ENCODE measurements at places on chromosomes 3 and 15. TPM values are rescaled to one million over a fixed set of nuclear protein-coding genes. Genes with fewer than 3 reads are reported as not detected.

- no peaks in the 10 kb centered on the region for H3K36me3 ChIP-seq
- peak overlapping the region; percentile 60 for H3K4me3 ChIP-seq
- H3K27ac ChIP-seq = peak overlapping the region; percentile 73
- H3K4me1 ChIP-seq = peaks cover 4% of the 10 kb centered on the region
- DNase-seq = peak; percentile 44
- H3K27me3 ChIP-seq = no peaks in the 10 kb centered on the region
These were observed 25.9 kb downstream of the MELTF start for GRCh38 chr3:197003461-197004385.

- DNase-seq = no peak
- H3K27ac ChIP-seq = no peak overlapping the region
- H3K4me1 ChIP-seq = peaks cover 10% of the 10 kb centered on the region
- no peaks in the 10 kb centered on the region for H3K36me3 ChIP-seq
- peaks cover 52% of the 10 kb centered on the region for H3K27me3 ChIP-seq
- H3K4me3 ChIP-seq = peak overlapping the region; percentile 31
These were observed 81.0 kb upstream of the BNC1 start for GRCh38 chr15:83365370-83365938.

DNA sequence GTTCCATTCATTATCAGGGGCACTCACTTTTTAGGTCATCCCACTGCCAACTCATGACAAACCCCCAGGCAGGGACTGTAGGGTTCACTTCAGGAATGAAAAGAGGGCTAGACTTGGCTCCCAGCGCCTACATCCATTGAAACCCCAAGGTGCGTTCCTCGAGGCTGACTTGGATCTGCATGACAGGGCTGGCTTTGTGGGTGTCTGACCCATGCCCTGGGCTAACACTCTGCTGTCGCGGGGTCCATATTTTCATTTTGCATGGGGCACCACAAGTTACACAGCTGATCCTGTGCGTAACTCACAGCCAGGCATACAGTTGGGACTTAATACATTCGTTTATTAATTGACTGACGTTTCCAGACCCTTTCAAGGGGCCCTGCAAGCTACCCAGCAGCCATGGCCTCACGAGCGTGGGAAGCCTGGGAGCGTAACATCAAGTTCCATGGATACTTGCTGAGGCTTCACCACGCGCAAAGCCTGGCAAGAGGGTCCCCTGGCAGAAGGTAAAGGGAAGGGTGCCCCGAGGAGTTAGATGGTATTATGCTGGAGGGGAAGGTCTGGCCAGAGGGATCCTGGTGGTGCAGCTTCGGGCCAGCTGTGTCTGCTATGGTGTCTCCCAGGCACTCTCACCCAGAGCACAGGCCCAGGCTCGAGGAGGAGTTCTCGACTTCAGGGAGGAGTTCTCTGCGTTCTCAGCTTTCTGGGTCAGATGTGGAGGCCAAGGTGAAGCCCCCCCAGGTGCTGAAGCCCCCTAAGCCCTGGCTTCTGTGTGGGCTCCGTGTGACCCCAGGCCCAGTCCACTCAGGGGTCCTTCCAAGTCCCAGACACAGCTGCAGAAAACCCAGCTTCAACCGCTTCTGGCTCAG, 85.4 kb downstream of the ADAMTS17 start:
- DNase-seq = peak; percentile 18
- no peaks in the 10 kb centered on the region for H3K36me3 ChIP-seq
- H3K27ac ChIP-seq = no peak overlapping the region
- no peaks in the 10 kb centered on the region for H3K4me1 ChIP-seq

DNA sequence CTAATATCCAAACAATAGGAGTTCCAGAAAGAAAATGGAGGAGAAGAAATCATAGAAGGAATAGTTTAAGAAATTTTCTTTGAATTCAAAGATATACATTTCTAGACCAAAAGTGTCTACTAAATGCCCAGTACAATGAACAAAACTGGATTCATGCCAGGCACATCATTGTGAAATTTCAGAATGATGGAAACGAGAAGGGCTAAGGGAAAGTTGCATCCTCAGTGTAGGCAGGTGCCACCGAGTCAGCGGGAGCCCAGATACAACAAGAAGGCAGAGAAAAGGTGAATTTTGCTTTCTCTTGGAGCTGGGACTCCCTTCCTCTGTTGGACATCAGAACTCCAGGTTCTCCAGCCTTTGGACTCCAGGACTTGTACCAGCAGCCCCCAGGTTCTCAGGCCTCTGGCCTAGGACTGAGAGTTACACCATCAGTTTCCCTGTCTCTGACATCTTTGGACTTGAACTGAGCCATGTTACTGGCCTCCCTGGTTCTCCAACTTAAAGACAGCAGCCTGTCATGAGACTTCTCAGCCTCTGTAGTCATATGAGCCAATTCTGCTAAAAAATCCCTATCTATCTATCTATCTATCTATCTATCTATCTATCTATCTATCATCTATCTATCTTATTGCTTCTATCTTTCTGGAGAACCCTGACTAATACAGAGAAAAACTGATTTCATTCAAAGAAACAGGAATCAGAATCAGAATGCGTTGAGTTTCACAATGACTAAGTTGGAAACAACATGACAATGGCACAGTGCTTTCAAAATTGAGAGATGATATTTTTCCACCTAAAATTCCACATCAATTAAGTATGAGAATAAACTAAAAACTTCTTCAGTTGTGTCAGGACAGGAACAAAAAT, 207.7 kb downstream of the FAM43A start:
- no peak overlapping the region for H3K4me3 ChIP-seq
- H3K36me3 ChIP-seq = no peaks in the 10 kb centered on the region
- H3K27me3 ChIP-seq = no peaks in the 10 kb centered on the region
- no peaks in the 10 kb centered on the region for H3K4me1 ChIP-seq

DNA sequence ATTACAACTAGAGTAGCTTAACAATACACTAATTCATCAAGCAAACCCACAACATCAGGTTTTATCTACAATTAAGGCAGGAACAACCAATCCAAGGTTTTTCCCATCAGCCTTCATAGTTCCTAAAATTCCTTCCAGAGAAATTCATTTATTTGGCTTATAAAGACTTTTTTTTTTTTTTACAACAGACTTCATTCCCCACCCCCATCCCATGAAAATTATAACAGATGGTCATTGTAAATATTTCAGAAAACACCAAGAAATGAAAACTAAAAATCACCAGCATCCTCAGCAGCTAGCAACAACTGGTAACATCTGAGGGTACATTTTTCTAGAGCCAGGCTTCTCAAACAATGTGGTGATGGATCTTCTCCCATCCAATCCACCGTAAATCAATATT, 11.0 kb downstream of the SH3BP5 start:
- H3K4me1 ChIP-seq = peaks cover 30% of the 10 kb centered on the region
- no peaks in the 10 kb centered on the region for H3K27me3 ChIP-seq
- no peak overlapping the region for H3K4me3 ChIP-seq

GRCh38 chr3:127697551-127698240, 24.9 kb downstream of the ABTB1 start:
- H3K4me1 ChIP-seq = peaks cover 72% of the 10 kb centered on the region
- peak overlapping the region; percentile 90 for H3K27ac ChIP-seq
- H3K4me3 ChIP-seq = peak overlapping the region; percentile 36
- DNase-seq = peak; percentile 80

GRCh38 chr15:101048581-101049030, 129.4 kb downstream of the LRRK1 start:
- no peak for DNase-seq
- no peaks in the 10 kb centered on the region for H3K4me1 ChIP-seq
- H3K36me3 ChIP-seq = peaks cover 79% of the 10 kb centered on the region
- no peaks in the 10 kb centered on the region for H3K27me3 ChIP-seq
- H3K27ac ChIP-seq = no peak overlapping the region
- no peak overlapping the region for H3K4me3 ChIP-seq

DNA sequence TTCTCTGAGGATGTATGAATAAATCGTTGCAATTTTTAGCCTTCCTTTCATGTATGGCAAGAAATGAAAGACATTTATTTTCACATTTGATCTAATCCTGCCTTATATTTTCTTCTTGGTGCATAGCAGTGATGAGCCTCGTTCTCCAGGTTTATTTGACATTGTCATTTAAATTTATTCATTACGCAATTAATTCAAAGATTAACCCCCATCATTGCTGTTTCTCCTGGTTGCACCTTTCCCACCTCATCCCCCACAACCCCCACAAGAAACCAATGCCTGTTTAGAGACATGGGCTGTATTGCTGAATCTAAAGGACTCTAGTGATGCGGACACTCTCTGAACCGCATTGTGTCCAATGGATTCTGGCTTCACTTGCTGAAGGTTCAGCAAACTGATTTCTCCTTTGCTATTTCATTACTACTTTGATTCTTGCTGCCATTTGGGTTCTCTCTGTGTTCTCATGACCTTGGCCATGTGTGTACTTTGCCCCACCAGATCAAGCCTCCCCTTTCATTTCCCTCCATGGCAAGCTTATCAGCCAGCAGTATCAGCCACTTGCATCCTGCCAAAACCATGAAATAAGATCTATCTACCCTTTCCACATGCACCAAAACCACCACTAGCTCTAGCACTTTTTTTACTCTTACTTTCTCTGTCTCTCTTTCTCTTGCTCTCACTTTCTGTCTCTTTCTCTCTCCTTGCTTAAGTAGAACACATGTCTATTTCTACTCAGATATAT, 382.7 kb downstream of the GBE1 start:
- H3K36me3 ChIP-seq = no peaks in the 10 kb centered on the region
- no peak overlapping the region for H3K4me3 ChIP-seq
- DNase-seq = no peak

DNA sequence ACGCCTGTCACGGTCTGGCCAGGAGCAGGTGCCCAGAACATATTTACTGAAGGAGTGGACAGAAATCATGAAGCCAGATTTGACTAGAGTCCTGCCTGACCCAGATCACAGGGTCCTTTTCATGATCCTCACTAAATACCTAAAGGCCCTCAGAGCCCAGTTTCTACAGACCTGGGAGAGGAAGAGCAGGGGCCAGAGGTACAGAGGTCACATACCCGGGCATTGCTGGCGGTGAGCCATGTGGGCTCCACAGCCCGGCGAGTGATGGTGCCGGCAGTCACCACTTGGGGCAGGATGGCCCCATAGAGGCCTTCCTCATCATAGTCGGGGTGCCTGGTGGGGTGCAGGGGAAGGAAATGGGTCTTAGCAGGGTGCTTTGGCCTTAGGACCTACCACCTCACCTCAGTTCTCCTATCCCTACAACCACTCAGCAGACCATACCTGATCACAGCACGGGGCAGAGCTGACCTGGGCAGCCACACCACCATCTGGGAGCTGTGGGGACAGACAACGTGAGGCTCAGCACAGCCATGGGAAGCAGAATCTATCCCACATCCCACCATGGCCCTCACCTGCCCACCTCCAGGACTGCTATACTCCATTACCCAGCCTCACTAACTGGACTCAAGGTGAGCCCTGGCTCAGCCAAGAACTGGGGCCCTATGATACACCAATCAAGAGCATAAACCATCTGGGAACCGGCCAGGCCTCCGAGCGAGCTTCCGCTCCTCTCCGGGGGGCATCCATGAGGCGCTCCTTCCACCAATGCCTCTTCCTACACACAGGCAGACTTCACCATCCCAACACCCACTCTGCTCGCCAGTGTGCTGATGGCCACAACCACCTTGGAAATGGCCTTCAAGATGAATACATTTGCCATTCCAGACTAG, 12.9 kb downstream of the POLG start:
- H3K4me1 ChIP-seq = no peaks in the 10 kb centered on the region
- H3K27ac ChIP-seq = no peak overlapping the region
- H3K4me3 ChIP-seq = no peak overlapping the region
- no peaks in the 10 kb centered on the region for H3K27me3 ChIP-seq

- H3K36me3 ChIP-seq = no peaks in the 10 kb centered on the region
- H3K4me3 ChIP-seq = peak overlapping the region; percentile 69
- peaks cover 70% of the 10 kb centered on the region for H3K4me1 ChIP-seq
- H3K27me3 ChIP-seq = no peaks in the 10 kb centered on the region
- peak; percentile 94 for DNase-seq
- peak overlapping the region; percentile 95 for H3K27ac ChIP-seq
These were observed 3.4 kb downstream of the FBXL22 start for GRCh38 chr15:63600616-63601025.

GRCh38 chr3:67901681-67902080, 247.3 kb upstream of the SUCLG2 start:
- H3K4me1 ChIP-seq = no peaks in the 10 kb centered on the region
- H3K27ac ChIP-seq = no peak overlapping the region
- H3K27me3 ChIP-seq = no peaks in the 10 kb centered on the region
- H3K36me3 ChIP-seq = no peaks in the 10 kb centered on the region
- no peak overlapping the region for H3K4me3 ChIP-seq
- DNase-seq = peak; percentile 5

DNA sequence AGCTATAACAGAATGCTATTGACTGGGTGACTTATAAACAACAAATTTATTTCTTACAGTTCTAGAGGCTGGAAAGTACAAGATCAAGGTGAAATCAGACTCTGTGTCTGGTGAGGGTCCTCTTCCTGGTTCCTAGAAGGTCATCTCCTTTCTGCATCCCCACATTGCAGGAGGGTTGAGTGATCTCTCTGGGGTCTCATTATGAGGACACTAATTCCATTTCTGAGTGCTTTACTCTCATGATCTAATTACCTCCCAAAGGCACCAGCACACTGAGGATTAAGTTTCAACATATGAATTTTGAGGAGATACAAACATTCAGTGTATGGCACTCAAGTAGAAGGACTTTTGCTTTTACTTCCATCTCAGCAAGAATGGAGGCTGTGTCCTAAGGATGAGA, 534.1 kb upstream of the KCNMB2 start:
- no peak for DNase-seq
- H3K36me3 ChIP-seq = no peaks in the 10 kb centered on the region
- H3K27me3 ChIP-seq = no peaks in the 10 kb centered on the region
- no peak overlapping the region for H3K4me3 ChIP-seq
- no peak overlapping the region for H3K27ac ChIP-seq
- no peaks in the 10 kb centered on the region for H3K4me1 ChIP-seq

- no peaks in the 10 kb centered on the region for H3K36me3 ChIP-seq
- peak; percentile 48 for DNase-seq
- H3K4me1 ChIP-seq = peaks cover 7% of the 10 kb centered on the region
- H3K27me3 ChIP-seq = no peaks in the 10 kb centered on the region
These were observed 303.1 kb downstream of the RPLP1 start for GRCh38 chr15:69755551-69756310.

- H3K27me3 ChIP-seq = no peaks in the 10 kb centered on the region
- H3K4me1 ChIP-seq = no peaks in the 10 kb centered on the region
- H3K27ac ChIP-seq = no peak overlapping the region
- H3K4me3 ChIP-seq = no peak overlapping the region
- no peaks in the 10 kb centered on the region for H3K36me3 ChIP-seq
These were observed 291.5 kb upstream of the ARHGEF26 start for GRCh38 chr3:153829606-153830170.

SPSB4 gene
- total RNA-seq = not detected

CTXN2 gene
- 0.18 TPM for total RNA-seq

SIDT1 gene
- total RNA-seq = 2.7 TPM

TNNC1 gene
- 3.1 TPM for total RNA-seq

NIT2 gene
- total RNA-seq = 53.1 TPM

IL17RC gene
- 244 TPM for total RNA-seq

CLRN1 gene
- not detected for total RNA-seq

HDC gene
- 3.5 TPM for total RNA-seq

B3GALNT1 gene
- total RNA-seq = not detected

GPR62 gene
- not detected for total RNA-seq

EXD1 gene
- not detected for total RNA-seq

FLNB gene
- 95.5 TPM for total RNA-seq

EOMES gene
- total RNA-seq = 0.55 TPM

ZNF619 gene
- total RNA-seq = 137 TPM

All from stomach (tissue), 19 donors.